B cell (primary cell): ENCODE measurements at places on chromosomes 5 and 9. TPM values are rescaled to one million over a fixed set of nuclear protein-coding genes. Genes with fewer than 3 reads are reported as not detected.
A peak's percentile ranks its signal among the peaks of the same experiment; 100 is the strongest.

DNA sequence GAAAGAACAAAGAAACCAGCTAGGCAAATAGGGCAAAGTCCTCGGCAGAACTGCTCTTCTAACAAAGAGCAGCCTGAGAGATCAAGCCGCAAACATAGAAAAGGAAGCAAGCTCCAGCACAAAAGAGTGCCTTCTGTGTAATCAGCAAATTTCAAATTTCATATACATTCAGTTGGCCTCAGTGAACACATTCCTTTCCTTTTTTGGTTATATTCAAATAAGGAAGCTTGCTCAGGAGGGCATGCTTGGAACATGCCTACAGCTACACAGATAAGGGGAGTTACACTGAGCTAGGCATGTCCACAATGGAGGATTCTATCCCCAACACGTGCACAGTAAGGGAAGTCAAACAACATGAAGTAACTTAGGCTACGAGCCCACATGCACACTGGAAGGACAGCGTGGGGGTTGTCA lies 23.4 kb downstream of the IL33 start:
- H3K36me3 ChIP-seq: no peaks in the 10 kb centered on the region
- no peaks in the 10 kb centered on the region for H3K4me1 ChIP-seq
- no peak overlapping the region for H3K4me3 ChIP-seq
- DNase-seq: no peak

DNA sequence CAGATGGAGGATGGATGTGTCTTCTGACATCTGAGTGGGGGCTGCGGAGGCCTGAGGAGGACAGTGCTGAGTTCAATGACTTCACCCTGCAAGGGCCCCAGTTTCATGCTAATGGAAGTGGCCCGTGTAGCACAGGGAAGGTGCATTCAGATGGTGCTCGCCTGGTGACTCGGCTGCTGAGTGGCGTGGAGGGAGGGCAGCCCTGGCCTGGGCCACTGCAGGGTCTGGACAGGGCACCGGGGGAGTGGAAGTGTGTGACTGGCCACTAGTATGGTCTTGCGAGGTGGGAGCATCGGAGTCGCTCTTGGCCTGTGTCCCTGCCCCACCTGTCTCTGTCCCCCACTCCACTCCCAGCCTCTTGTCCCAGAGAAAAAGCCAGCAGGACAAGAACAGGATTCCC lies 1.7 kb upstream of the SLC9A3 start:
- H3K27ac ChIP-seq: no peak overlapping the region
- H3K4me3 ChIP-seq: no peak overlapping the region
- H3K36me3 ChIP-seq: no peaks in the 10 kb centered on the region
- H3K27me3 ChIP-seq: no peaks in the 10 kb centered on the region
- no peak for DNase-seq
- peaks cover 51% of the 10 kb centered on the region for H3K4me1 ChIP-seq

- H3K27me3 ChIP-seq: no peaks in the 10 kb centered on the region
- peaks cover 4% of the 10 kb centered on the region for H3K4me1 ChIP-seq
- no peak overlapping the region for H3K27ac ChIP-seq
- no peaks in the 10 kb centered on the region for H3K36me3 ChIP-seq
- DNase-seq: no peak
These were observed 208.5 kb downstream of the FSTL4 start for GRCh38 chr5:133403741-133404364.

- H3K27me3 ChIP-seq: no peaks in the 10 kb centered on the region
- no peaks in the 10 kb centered on the region for H3K36me3 ChIP-seq
- no peak overlapping the region for H3K4me3 ChIP-seq
- H3K27ac ChIP-seq: peak overlapping the region; percentile 85
- DNase-seq: peak; percentile 90
These were observed 14.8 kb upstream of the CEMIP2 start for GRCh38 chr9:71783120-71783523.

GRCh38 chr5:130290219-130290618 lies 386.0 kb downstream of the CHSY3 start:
- no peaks in the 10 kb centered on the region for H3K36me3 ChIP-seq
- no peak overlapping the region for H3K27ac ChIP-seq
- no peaks in the 10 kb centered on the region for H3K4me1 ChIP-seq
- no peaks in the 10 kb centered on the region for H3K27me3 ChIP-seq
- no peak for DNase-seq

DNA sequence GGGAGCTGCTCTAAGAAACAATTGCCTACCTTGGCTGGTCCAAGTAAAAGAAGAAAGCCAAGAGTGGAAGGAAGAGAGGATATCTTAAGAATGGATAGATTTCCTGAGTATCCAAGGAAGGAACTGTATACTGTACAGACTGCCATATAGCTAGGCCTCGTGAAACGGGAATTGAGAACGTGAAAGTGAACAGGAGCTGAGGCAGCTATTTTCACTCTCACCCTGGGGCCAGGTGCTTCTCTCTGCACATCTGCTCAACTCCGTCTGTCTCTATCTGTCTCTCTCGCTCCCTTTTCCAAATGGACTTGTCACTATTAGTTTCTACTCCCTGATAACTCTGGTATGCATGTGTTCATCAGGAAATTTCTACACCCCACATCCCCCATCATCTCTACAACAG lies 35.9 kb upstream of the TESK1 start:
- H3K27ac ChIP-seq: peak overlapping the region; percentile 43
- H3K4me3 ChIP-seq: no peak overlapping the region

- peak; percentile 30 for DNase-seq
- no peaks in the 10 kb centered on the region for H3K4me1 ChIP-seq
- H3K27me3 ChIP-seq: no peaks in the 10 kb centered on the region
- H3K27ac ChIP-seq: no peak overlapping the region
- no peak overlapping the region for H3K4me3 ChIP-seq
These were observed 23.4 kb downstream of the CETN3 start for GRCh38 chr5:90386099-90386710.

DNA sequence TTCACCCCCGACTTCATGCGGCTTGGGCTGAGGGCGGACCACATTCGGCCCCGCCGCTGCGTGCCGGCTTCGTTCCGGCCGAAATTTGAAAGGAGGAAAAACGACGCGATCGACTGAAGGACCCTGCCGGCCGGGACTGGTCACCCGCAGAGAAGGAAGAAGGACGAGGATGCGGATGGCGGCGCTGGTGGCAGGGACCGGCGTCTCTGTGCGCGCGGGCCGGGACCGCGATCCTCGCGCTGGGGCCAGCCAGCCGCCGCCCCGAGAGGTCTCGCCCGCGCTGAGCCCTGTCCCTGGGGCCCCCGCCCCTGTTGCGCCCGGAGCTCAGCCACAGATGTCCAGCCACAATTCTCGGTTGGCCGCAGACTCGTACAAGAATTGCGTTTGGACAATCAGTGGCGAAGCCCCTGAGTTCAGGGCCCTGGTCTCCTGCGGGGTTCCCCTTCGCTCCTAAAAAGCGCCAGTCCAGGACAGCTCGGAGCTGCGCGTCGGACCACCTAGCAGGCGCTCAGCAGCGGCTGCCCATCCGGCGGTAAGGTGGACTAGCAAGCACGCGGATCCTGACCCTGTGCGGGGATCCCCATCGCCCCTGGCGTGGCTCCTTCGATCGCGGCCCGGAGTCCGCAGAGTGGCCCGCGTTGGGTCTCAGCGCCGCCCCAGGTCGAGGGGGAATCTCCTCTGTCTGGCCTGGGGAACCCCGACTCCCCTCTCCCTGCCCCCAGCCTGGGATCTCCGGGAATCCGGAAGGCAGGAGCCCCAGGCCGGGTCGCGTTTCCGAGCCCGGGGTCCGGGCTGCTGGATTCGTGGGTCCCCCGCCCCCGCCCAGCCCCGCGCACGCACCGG lies 21.3 kb downstream of the URM1 start:
- no peak overlapping the region for H3K4me3 ChIP-seq
- no peaks in the 10 kb centered on the region for H3K4me1 ChIP-seq
- no peaks in the 10 kb centered on the region for H3K27me3 ChIP-seq
- no peak overlapping the region for H3K27ac ChIP-seq

DNA sequence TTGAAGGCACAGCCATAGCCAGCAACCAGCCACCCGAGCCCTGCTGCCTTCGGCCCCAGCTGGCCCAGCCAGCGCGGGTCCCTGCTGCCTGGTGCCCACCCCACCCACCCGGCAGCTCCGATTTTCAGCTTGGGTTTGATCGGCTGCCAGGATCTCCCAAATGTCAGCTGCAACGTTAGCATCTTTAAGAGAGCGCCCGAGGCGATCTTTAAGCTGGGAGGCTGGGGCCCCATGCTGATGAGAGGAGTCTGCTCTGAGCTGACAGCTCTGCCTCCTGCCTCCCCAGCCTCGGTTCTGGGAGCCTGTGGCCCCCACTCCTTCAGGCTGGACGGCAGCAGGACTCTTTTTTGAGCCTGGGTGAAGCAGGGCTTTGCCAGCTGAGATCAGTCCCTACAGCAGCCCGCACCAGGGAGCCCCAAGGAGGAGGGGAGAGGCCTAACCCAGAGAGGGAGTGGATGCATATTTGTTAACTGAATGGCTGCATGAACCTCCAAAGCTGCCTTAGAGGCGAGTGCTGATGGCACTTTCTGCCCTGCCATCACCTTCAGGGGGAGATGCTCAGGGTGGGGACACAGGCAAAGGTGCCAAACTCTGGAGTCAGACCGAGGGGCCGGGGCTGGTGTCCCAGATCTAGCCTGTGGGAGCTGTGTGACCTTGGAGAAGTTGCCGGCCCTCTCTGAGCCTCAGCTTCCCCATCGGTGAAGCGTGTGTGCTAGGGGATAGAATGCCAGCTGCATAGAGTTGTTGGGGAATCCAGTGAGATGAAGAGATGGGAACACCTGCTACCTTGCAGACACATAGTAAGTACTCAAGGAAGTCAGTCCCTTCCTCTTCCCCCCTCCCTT lies 165.5 kb downstream of the C9orf50 start:
- H3K27ac ChIP-seq: no peak overlapping the region
- DNase-seq: no peak
- H3K4me1 ChIP-seq: peaks cover 27% of the 10 kb centered on the region
- no peak overlapping the region for H3K4me3 ChIP-seq

DNA sequence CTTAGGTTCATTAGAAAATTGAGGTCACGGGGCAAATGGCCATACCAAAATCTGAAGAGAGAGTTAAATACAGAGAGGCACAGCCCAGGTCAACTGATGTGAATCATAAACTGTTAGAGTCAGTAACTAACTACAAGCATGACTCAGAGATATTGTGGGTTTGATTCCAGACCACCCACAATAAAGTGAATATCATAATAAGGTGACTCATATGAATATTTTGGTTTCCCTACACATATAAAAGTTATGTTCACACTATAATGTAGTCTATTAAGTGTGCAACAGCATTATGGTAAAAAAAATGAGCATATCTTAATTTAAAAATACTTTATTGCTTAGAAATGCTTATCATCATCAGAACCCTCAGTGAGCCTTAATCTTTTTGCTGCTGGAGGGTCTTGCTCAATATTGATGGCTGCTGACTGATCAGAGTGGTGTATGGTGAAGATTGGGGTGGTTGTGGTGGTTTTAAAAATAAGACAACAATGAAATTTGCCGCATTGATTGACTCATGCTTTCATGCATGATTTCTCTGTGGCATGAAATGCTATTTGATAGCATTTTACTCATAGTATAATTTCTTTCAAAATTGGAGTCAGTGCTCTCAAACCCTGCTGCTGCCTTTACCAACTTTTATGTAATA lies 53.1 kb upstream of the EDIL3 start:
- no peaks in the 10 kb centered on the region for H3K27me3 ChIP-seq
- H3K4me1 ChIP-seq: no peaks in the 10 kb centered on the region
- DNase-seq: no peak
- no peaks in the 10 kb centered on the region for H3K36me3 ChIP-seq
- no peak overlapping the region for H3K4me3 ChIP-seq
- H3K27ac ChIP-seq: no peak overlapping the region

- no peaks in the 10 kb centered on the region for H3K36me3 ChIP-seq
- DNase-seq: peak; percentile 22
- no peak overlapping the region for H3K27ac ChIP-seq
- no peaks in the 10 kb centered on the region for H3K27me3 ChIP-seq
- H3K4me1 ChIP-seq: peaks cover 16% of the 10 kb centered on the region
- no peak overlapping the region for H3K4me3 ChIP-seq
These were observed 154.8 kb upstream of the TBC1D2 start for GRCh38 chr9:98410185-98410697.

DNA sequence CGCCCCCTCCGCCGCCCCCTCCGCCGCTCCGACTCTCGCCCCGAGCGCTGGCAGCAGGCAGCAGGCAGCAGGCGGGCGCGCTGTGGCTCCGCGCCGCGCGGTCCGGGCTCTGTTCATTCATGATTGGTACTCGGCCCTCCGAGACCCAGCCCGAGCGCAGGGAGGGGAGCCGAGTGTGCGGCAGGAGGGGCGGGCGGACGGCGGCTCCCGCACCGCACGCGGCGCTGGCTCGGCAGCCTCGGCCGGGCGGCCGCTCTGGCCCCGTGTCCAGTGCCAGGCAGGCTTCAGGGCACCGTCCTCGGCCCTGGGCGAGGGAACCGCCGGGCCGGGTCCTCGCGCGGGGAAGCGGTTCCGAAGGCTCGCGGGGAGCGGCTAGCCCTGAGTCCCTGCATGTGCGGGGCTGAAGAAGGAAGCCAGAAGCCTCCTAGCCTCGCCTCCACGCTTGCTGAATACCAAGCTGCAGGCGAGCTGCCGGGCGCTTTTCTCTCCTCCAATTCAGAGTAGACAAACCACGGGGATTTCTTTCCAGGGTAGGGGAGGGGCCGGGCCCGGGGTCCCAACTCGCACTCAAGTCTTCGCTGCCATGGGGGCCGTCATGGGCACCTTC lies at the start of gene KCNIP1:
KCNIP1 (plus strand) TSS at position 31 of the 607 bp plus-strand sequence.
- DNase-seq: no peak
- no peak within 1 kb of the TSS for H3K27ac ChIP-seq
- no peak within 1 kb of the TSS for H3K4me3 ChIP-seq
- H3K27me3 ChIP-seq: no peaks in the 10 kb centered on the region
- H3K4me1 ChIP-seq: no peaks in the 10 kb centered on the region
- H3K36me3 ChIP-seq: no peaks in the 10 kb centered on the region

DNA sequence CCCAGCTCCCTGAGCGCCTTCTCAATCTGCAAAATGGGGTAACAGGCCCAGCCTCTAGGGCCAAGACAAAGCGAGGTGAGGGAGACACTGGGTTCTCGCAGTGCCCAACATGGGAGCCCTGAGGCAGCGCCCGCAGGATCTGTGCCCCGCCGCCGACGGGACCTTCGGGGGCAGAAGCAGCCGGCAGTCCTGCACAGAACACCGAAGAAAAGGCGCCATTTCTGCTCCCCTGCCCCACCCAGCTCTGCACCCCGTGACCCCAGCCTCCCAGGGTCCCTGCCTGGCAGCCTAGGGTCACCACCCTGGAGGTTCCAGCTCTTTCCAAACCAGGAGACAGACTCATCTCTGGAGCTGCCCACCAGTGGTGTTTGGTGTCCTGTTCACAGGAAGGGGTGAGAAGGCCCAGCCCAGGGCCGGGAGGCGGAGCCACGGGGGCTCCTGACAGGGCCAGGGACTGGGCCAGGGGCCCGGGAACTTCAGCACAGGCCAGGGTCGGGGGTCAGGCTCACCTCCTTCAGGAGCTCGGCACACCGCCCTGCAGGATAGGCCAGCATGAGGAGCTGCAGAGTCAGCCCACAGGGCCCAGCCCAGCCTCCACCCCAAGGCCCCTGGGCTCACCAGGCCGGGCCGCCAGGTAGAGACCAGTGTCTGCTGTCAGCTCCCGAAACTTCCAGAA lies 3.3 kb downstream of the LCN8 start:
- no peaks in the 10 kb centered on the region for H3K27me3 ChIP-seq
- H3K4me1 ChIP-seq: peaks cover 73% of the 10 kb centered on the region
- H3K36me3 ChIP-seq: no peaks in the 10 kb centered on the region

The C5orf52 gene
- total RNA-seq: not detected in 2 replicates

The IFNK gene
- not detected in 2 replicates for total RNA-seq

The SLC6A3 gene
- 0.15 and 0.24 TPM in 2 replicates for total RNA-seq

The FOXD4L6 gene
- total RNA-seq: not detected in 2 replicates

The LCN12 gene
- total RNA-seq: 1.9 and 2.6 TPM in 2 replicates

The SPINK4 gene
- total RNA-seq: not detected in 2 replicates

The CBY3 gene
- total RNA-seq: 0.37 TPM in 1 of 2 replicates, not detected in the other

The ATG10 gene
- total RNA-seq: 9.8 and 11.6 TPM in 2 replicates

The MIER3 gene
- 23.2 and 25.9 TPM in 2 replicates for total RNA-seq
